ENCODE measurements at places on chromosomes 6 and 20. TPM values are rescaled to one million over a fixed set of nuclear protein-coding genes. Genes with fewer than 3 reads are reported as not detected.

DNA sequence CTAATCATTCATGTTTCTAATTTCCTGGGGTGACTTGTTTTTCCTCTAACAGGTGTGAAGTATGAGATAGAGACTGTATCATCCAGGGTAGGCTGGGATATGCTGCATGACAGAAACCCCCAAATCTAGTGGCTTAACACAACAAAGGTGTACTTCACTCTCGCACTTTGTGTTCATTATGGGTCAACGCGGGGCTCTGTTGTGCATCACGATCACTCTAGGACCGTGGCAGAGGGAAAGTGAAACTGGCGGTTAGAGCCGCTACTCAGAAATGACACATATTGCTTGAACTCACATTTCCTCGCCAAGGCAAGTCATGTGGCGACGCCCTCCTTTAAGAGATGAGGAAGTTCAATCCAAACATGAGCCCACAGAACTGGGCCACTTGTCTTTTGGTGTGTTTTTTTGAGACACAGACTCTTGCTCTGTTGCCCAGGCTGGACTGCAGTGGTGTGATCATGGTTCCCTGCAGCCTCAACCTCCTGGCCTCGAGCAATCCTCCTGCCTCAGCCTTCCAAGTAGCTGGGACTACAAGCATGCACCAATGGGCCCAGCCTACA, 41.3 kb downstream of the PCNA start:
- no peaks in the 10 kb centered on the region for H3K36me3 ChIP-seq
- no peak for DNase-seq
- peak overlapping the region; percentile 20 for H3K4me3 ChIP-seq
- H3K27me3 ChIP-seq: no peaks in the 10 kb centered on the region

DNA sequence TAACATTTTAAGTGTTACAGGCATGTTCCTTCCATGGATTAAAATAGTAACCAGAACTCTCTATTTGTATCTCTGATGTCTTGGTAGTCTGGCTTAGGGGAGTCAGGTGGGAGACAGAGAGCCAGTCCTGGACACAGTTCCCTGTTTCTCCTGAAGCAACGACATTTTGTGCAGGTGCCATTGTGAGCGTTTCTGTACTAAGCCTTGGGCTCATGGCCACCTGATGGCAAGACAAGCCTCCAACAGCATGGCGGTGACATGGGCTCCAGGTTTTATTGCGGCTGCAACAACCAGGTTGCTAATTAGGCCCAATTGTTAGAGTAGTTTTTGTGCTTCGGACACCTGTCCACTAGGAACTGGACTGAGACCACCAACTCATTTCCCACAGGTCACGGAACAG, 105.3 kb downstream of the PRDM13 start:
- no peaks in the 10 kb centered on the region for H3K27me3 ChIP-seq
- H3K4me3 ChIP-seq: no peak overlapping the region
- H3K27ac ChIP-seq: no peak overlapping the region
- no peak for DNase-seq
- H3K36me3 ChIP-seq: no peaks in the 10 kb centered on the region
- H3K4me1 ChIP-seq: no peaks in the 10 kb centered on the region

GRCh38 chr20:14142964-14143627, 147.8 kb downstream of the MACROD2 start:
- DNase-seq: no peak
- H3K27ac ChIP-seq: no peak overlapping the region
- H3K4me3 ChIP-seq: no peak overlapping the region
- H3K27me3 ChIP-seq: no peaks in the 10 kb centered on the region
- H3K4me1 ChIP-seq: no peaks in the 10 kb centered on the region

- no peaks in the 10 kb centered on the region for H3K36me3 ChIP-seq
- no peak overlapping the region for H3K4me3 ChIP-seq
- no peak overlapping the region for H3K27ac ChIP-seq
These were observed 13.9 kb upstream of the CD40 start for GRCh38 chr20:46104262-46104661.

- no peak overlapping the region for H3K27ac ChIP-seq
- H3K4me1 ChIP-seq: peaks cover 3% of the 10 kb centered on the region
- H3K4me3 ChIP-seq: no peak overlapping the region
- no peaks in the 10 kb centered on the region for H3K36me3 ChIP-seq
- DNase-seq: peak; percentile 38
These were observed 40.1 kb upstream of the RNF144B start for GRCh38 chr6:18347021-18347577.

GRCh38 chr6:128642132-128642531, 121.7 kb upstream of the PTPRK start:
- no peak overlapping the region for H3K27ac ChIP-seq
- no peaks in the 10 kb centered on the region for H3K36me3 ChIP-seq
- no peak for DNase-seq
- H3K4me1 ChIP-seq: no peaks in the 10 kb centered on the region
- no peak overlapping the region for H3K4me3 ChIP-seq

C4B gene
- 8.8 TPM for total RNA-seq

Data from Panc1 (cell line).